ENCODE measurements at places on chromosomes 12 and 14.

- DNase-seq: peak; percentile 53
Observed at GRCh38 chr14:34436118-34436905, 25.7 kb downstream of the SPTSSA start.

GRCh38 chr14:76697246-76697905 lies 63.9 kb upstream of the VASH1 start:
- DNase-seq: no peak

- peak; percentile 100 for DNase-seq
Observed at GRCh38 chr14:94342334-94342934, 19.3 kb upstream of the SERPINA6 start.

- DNase-seq: no peak
Observed at GRCh38 chr14:82766996-82767395, 1233.3 kb upstream of the SEL1L start.

GRCh38 chr12:111298582-111299436 lies 70.1 kb downstream of the PHETA1 start:
- DNase-seq: peak; percentile 46

Data from fibroblast of the aortic adventitia (primary cell).